ENCODE measurements at places on chromosomes 2 and 18.

DNA sequence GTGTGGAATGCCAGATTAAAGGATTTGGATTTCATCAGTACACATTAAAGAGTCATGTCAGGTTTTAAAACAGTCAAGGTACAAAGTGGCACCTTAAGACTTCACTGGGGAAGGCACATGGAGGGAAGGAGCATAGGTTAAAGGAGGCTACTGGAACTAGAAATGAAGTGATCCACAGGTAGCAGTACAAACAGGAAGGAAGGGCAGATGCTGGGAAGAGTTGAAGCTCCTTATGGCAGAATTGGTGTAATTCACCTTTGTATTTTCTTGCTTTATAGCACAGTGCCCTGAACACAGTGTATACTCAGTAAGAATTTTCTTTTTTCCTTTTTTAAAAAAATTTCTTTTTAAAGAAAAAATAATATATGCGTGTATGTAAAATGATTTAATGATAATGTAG lies 177.1 kb downstream of the BABAM2 start:
- no peak for DNase-seq

DNA sequence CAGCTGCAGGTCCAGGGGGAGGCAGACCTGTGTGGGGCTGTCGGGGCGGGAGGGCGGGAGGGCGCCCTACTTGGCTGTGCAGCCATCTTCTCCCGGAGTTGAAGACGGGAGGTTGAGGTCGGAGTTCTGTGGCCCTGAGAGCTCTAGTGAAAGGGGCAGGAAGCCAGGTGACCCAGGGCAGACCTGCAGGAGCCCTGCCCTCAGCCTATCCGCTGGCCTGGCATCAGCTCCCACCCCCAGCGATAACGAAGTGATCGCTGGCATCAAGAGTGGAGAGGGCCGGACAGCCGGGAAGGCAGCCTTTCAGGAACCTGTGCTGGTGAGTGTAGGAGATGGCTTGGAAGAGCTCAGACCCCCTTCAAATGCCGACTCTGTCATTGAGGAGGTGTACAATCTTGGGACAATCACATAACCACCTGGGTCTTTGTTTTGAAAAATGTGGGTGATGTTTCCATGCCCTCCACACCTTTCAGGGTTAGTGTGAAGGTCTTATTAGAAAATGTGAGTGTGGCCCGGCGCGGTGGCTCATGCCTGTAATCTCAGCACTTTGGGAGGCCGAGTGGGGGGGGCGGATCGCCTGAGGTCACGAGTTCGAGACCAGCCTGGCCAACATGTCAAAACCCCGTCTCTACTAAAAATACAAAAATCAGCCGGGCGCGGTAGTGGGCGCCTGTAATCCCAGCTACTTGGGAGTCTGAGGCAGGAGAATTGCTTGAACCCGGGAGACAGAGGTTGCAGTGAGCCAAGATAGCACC lies 1.3 kb downstream of the ARHGEF4 start:
- DNase-seq: no peak

DNA sequence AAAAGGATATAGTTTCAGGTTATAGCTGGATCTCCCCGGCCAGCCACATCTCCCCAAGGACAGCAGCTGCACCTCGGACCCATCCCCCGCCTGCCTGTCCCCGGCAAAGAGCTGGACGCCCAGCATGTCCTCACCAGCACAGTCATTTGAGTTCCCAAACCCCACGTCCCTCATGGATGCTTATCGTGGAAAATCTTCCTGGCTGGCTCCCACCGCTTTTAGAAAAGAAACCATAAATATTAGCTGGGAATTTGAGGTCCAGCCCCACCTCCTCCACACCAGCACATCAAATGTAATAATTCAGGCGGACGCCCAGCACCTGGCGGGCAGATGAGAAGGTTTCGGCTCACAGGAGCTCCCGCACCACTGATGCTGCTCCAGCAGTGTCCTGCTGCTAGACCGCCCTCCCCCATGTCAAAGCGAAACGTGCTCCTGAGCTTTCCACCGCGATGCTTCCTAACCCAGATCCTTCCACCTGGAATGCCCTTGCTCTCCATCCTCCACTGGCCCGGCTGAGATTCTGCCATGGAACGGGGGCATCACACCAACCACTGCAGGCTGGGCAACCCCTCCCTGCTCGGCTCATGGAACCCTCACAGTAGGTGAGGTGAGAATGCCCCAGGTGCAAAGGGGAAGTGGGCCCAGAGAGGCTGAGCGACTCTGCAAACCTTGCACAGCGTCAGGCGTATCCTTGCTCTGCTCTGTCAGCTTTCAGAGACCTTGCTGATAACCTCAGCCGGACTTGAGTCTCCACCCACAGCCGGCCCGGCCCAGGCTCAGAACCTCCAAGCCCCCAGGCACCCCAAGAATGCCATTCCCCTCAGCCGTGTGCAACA lies 71.5 kb upstream of the GPC1 start:
- DNase-seq: no peak

DNA sequence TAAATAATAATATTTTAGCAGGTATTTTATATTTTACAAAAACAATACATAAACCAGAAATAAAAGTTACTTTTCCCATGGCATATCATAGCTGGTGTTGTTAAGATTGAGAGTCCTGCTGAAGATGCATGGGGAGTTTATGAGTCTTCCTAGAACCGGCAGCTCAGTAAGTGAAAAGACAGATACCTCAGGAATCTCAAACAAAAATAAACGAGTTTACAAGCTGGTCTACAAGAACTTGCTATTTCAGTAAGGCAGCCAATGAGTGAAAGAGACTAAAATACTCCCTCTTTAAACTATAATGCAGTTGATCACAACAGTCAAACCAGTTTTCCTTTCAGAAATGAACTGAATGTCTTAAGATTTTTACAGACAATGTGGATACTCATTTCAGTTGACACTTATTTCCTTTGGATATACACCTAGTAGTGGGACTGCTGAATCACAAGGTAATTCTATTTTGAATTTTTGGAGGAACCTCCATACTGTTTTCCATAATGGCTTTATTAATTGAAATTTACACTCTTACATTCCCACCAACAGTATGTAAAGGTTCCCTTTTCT lies 8.9 kb downstream of the GAREM1 start:
- DNase-seq: no peak

DNA sequence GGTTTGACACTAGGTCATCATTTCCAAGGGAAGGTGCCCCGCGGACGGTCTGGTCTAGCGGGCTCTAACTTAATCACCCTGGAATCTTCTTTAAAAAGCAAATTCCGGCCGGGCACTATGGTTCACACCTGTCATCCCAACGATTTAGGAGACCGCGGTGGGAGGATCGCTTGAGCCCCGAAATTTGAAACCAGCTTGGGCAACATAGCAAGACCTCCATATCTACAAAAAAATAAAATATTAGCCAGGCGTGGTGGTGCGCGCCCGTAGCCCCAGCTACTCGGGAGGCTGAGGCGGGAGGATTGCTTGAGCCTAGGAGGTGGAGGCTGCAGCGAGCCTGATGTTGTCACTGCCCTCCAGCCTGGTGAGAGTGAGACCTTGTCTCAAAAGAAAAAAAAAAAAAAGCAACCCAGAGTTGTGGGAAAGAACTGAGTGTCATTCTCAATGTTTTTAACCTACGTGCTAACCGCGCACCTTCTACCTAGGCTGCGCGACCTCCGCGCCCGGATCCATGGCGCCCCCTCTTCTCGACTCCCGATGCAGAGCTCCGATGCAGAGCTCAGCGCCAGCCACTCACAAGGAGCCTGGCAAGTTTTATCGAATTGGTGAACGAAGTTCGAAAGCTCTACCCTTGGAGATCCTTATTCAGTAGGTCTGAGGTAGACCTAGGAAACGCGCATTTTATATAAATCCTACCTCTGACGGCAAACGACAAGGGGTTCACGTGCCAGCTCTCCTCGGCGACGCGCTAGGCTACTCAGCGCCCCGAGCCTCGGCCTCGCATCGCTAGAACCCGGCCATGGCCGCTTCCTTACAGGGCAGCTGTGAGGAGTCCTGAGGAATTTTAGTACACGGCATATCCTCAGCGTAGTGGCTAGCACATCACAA lies 888 bp upstream of the TWSG1 start:
- no peak for DNase-seq

GRCh38 chr2:234029150-234029733 lies 21.3 kb upstream of the SPP2 start:
- DNase-seq: no peak

- DNase-seq: peak; percentile 26
Measured at GRCh38 chr2:232890896-232891601, 21.0 kb downstream of the SNORC start.

GRCh38 chr2:73008766-73009135 lies 62.8 kb downstream of the SFXN5 start:
- DNase-seq: no peak

GRCh38 chr2:162065767-162066166 lies 8.2 kb downstream of the DPP4 start:
- no peak for DNase-seq

- DNase-seq: no peak
Measured at GRCh38 chr2:218754201-218754600, 27.7 kb upstream of the CYP27A1 start.

DNA sequence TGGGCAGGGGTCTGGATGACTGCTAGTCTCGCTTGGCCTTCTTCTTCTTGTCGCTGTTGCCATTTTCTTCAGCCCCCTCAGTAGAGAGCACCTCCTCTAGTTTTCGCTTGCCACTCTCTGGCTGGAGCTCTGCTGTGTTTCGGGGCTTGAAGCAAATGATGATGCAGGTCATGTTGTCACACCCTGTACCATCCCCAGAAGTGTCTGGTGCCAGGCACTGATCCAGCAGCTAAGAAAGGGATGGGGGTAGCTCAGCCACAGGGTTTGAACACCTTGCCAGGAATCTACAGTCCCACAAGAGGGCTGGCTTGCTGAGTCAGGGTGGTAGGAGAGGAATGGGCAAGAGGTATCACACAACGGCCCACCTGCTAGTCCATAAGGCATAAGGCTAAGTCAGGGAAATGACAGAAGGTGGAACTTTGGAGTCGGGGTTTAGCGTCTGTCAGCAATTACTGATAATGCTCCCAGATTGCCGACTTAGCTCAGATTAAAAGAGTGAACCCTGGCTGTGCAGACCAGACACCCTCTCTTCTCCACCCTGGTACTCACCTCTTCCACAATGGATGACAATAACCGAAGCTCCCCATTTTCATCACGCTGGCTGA lies 1.1 kb upstream of the ZNF513 start:
- DNase-seq: no peak

- DNase-seq: no peak
Measured at GRCh38 chr2:142778289-142778688, 99.2 kb upstream of the KYNU start.

GRCh38 chr2:154673694-154674093 lies 24.8 kb upstream of the KCNJ3 start:
- no peak for DNase-seq

DNA sequence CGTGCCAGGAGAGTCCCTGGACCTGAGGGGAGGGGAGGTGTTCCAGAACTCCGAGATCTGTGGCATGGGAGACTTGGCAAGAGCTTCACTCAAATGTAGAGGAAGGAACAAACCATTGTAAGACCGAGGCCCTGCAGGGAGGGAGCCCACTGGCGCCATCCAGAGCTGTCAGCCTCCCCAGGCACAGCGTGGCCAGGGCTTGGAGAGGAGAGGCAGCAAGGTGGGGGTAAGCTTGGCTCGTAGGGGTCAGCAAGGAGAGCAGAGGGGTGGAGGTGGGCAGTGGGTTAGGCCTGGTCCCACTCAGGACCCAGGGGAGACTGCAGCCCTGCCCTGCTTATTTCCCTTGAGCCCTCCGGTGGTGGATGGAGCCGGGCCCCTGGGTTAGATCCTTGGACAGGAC lies 3.6 kb downstream of the TMEM177 start:
- DNase-seq: no peak

DNA sequence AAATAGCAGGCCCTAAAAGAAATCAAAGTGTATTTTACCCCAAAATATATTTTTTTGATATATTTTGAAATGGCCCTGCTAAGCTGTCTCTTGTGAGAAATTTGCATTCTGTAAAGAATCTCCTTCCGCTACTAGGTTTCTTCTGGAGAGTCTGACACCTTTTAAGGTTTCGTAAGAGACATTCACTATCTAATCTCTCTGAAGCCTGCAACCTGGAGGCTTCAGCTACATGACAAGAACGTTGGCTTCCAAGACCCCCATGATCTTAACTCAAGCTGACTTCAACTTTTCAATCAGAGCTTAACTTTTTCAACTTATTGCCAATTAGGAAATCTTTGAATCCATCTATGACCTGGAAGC lies 1894.9 kb upstream of the LRRTM1 start:
- no peak for DNase-seq

- no peak for DNase-seq
Measured at GRCh38 chr2:37529830-37530415, 141.5 kb downstream of the CDC42EP3 start.

GRCh38 chr2:204571041-204571440 lies 25.8 kb downstream of the PARD3B start:
- DNase-seq: no peak

- no peak for DNase-seq
Measured at GRCh38 chr18:48753691-48754090, 197.1 kb downstream of the SMAD7 start.

- no peak for DNase-seq
Measured at GRCh38 chr2:74525717-74526648, at the start of gene DQX1. TSS of gene DQX1 (minus strand) at chr2:74526231. CDS start at chr2:74525729, 502 bp downstream.

DNA sequence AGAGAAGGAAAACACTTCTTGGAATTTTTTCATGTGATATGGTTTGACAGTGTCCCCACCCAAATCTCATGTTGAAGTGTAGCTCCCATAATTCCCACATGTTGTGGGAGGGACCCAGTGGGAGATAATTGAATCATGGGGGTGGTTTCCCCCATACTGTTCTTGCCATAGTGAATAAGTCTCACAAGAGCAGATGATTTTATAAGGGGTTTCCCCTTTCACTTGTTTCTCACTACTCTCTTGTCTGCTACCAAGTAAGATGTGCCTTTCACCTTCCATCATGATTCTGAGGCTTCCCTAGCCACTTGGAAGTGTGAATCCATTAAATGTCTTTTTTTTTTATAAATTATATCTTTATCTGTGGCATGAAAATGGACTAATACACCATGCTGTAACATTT lies 250.7 kb downstream of the LPIN1 start:
- DNase-seq: no peak

- no peak for DNase-seq
Measured at GRCh38 chr2:207185372-207185771, 19.6 kb upstream of the KLF7 start.

- no peak for DNase-seq
Measured at GRCh38 chr2:107738266-107738665, 88.4 kb upstream of the RGPD4 start.

- no peak for DNase-seq
Measured at GRCh38 chr18:76564655-76565237, 69.7 kb upstream of the ZNF516 start.

DNA sequence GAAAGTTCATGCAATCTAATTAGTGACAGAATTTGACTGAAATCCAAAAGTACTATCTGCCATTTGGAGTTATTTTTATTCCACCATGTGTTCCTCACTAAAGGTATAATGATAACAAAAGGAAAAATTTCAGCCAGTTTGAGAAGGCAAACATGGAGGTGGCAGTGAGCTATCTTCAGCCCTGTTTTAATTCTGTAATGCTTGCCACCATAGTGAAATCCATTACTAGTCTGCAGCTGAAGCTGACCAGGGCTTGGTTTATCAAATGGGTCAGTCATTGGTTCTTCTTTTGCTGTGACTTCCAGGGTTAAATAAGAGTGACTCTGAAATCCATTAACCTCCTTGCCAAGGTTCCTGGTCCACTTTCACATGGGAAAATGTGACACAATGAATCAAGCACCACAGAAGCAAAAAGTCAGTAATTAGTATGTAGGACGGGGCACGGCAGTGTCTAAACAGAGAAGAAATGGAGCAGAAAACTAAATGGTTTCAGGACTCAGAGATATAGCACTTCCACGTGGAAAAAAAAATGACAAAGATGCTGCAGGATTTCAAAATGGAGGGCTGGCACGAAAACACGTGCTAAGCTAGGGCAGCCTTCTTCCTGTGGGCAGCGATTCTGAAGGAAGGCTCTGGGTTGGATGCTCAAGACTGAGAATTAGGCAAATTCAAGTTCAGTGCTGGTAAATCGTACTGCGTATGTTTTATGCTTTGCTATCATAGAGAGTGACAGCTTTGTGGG lies 87.2 kb downstream of the EPHA4 start:
- DNase-seq: no peak

Data from fibroblast of pulmonary artery (primary cell).